Hematopoietic multipotent progenitor cell treated with erythropoietin and hydrocortisone succinate and interleukin-3 and kit ligand, for 15 days (in vitro differentiated cells): ENCODE measurements at places on chromosomes 7 and 10.
A peak's percentile ranks its signal among the peaks of the same experiment; 100 is the strongest.

DNA sequence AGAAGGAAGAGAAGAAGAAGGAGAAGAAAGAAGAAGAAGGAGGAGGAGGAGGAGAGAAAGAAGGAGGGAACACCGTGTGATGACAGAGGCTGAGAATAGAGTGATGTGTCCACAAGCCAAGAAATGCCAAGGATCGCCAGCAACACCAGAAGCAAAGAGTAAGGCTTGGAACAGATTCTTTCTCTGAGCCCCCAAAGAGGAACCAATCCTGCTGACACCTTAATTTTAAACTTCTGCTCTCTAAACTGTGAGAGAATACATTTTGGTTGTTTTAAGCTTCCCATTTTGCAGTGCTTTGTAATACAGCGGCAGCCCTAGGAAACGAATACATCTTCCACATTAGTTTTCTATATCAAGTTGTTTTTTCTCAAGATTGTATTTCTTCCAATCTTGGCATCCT, 13.9 kb upstream of the WNT8B start:
- no peak for DNase-seq

DNA sequence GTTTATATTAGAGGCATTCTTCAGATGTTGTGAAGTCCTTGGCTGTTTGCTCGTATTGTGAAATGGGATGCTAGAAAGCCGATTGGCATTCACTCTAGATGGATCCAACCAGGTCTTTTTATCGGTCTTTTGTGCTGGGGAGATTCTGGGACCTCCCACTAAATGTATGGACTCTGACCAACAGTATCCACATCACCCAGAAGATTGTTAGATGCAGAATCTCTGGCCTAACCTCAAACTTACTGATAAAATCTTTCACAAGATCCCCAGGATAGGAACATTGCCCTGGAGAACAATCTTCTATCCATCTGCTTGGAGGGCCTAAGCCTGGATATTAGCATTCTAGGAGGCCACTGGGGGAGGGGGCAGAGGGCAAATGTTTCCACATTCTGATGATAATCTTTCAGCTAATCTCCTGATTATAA, 160.9 kb downstream of the PLXDC2 start:
- DNase-seq = no peak

- no peak for DNase-seq
Observed at GRCh38 chr10:11206676-11207559, 189.2 kb downstream of the CELF2 start.

GRCh38 chr10:121468726-121469125, 129.5 kb downstream of the FGFR2 start:
- DNase-seq = no peak

DNA sequence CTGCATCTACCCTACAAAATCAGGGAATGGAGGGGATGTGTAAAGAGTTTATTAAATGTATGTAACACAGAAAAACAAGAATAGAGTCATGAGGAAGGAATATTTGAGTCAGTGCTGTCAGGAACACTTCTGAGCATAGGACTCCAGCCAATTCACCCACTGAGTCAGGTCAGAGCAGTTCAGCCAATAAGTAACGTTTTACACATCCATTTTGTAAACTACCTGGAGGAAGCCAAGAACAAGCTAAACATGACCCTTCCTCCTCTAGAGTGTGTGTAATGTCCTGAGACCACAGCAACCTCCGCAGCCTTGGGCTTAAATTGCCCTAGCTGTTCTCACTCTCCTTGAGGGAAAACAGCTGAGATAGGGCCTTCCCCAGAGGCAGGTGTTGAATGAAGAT, 691.5 kb upstream of the LRRN3 start:
- DNase-seq = no peak

GRCh38 chr7:11412036-11412435, 420.0 kb downstream of the THSD7A start:
- DNase-seq = no peak

GRCh38 chr10:125095776-125096175, 64.6 kb downstream of the CTBP2 start:
- DNase-seq = no peak

GRCh38 chr7:107878636-107879035, 12.3 kb upstream of the DLD start:
- no peak for DNase-seq

DNA sequence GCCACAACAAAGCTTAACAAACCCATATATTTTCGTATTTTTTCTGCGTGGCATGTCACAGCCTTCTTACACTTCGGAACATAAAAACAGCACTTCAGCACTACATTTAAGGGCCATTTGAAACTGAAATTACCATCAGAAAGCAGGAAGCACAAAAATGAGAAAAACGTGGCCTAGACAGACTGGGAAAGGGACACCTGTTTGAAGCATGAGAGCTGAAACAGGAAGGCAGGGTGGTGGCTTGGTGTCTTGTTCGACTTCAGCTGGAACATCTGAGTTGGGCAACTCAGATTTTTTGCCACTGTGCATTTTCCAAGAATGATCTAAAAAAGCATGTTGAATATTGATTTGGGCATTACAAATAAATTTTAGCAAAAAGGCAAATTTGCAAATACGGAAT, 243.2 kb downstream of the ELMO1 start:
- no peak for DNase-seq

DNA sequence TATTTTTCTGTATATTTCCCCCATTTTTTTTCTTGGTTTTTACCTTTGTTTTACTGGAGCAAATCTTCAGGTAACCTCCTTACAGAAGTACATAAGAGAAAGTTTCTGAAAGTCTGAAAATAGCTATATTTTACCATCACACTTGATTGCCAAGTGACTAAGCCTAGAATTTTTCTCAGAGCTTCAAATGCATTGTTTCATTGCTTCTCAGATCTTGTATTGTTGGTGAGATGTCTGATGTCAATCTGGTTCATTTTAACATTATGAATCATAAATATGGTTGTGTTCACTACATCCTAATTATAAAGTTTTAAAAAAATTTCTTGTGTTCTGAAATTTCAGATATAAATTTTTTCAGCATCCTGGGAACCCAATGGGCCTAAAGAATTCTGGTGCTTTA, 228.2 kb downstream of the AHR start:
- no peak for DNase-seq

DNA sequence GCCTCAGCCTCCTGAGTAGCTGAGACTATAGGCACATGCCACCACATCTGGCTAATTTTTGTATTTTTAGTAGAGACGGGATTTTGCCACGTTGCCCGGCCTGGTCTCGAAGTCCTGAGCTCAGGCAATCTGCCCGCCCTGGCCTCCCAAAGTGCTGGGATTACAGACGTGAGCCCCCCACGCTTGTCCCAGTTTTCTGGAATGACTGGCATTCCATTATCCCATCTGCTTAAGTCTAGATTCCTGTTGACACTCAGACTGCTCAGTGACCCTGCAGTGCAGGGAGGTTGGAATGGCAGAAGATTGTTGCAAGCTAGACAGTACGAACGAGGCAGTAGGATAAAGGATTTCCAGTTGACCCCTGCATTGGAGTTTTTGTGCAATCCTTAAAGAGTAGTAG, 135.1 kb upstream of the NPS start:
- DNase-seq = no peak

- DNase-seq = no peak
Observed at GRCh38 chr10:105121743-105122142, 480.7 kb downstream of the SORCS3 start.

GRCh38 chr10:78770167-78771090, 298.3 kb upstream of the ZMIZ1 start:
- DNase-seq = no peak

DNA sequence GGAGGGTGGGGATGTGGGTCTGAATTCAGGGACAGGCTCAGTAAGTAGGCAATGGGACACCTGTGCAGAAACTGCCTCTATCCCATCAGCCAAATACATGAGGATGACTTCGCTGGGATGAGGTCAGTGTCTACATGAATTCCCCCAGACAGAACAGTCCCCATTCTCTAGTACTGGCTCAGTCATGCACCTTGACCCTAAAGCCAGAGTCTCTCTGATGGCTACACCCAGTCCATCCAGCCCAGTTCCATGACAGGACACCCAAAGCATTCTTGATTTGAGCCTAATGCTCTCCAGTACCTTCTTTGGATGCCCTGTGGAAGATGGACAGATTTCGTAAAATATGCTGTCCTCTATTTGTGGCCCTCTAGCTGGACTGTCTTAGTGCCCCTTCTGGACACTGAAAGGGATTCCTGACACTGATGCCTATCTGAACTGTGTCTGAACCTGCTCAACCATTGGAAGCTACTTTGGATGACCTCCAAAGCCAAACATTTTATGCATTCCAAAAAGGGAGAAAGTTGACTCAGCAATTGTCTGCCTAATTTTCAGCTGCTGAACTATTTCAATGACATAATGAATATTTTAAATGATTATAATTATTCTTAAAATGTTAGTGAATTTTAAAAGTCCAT, 14.6 kb downstream of the SFRP4 start:
- no peak for DNase-seq

DNA sequence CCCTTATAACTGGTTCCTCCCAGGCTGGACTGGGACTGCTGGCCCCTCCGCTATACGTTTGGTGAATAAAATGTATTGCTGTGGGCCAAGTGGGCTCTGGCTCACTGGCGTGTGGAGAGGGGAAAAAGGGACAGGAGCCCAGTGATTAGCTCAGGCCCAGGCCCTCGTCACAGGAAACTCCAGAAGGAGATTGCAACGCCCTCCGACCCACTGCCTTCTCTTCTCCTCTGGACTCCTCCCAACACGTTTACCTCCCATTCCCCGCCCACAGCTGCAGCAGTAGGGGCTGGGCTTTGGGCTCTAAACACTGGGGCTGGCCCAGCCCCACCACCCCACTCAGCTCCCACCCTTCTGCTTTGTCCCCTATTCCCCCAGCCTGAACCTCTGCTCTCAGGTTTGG, 173.9 kb downstream of the NEURL1 start:
- DNase-seq = no peak

GRCh38 chr7:108236681-108237415, 106.7 kb upstream of the LAMB4 start:
- no peak for DNase-seq

- no peak for DNase-seq
Observed at GRCh38 chr10:96271016-96271815, at the start of gene BLNK. TSS of gene BLNK (minus strand) at chr10:96271569. CDS start at chr10:96271398, 171 bp downstream.

DNA sequence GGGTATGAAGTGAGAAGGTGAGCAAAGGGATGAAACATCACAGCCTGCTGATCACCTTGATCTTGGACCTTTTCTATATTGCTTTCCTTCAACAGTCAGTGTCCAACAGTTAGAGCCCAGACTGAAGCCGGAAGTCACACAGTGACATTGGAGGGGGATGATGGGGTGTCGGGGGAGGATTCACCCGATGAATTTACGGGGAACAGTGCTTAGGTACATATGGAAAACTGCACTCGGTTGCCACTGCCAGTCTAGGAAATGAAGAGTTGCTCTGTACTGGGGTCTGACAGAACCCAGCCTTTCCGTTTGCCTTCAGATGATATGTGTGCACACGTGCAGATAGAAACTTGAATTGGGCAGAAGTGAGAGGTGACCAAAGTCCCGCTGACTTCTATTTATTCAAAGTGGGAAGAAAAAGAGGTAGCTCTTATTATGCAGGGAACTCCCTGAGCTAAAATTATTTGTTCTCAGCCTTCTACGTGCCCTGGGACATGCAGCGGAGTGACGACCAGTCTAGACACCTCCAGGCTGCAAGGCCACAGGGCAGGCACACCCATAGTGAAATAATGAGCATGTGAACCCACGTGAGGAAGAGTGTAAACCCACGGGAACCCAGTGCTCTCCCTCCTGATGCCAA, 107.2 kb upstream of the INHBA start:
- no peak for DNase-seq

DNA sequence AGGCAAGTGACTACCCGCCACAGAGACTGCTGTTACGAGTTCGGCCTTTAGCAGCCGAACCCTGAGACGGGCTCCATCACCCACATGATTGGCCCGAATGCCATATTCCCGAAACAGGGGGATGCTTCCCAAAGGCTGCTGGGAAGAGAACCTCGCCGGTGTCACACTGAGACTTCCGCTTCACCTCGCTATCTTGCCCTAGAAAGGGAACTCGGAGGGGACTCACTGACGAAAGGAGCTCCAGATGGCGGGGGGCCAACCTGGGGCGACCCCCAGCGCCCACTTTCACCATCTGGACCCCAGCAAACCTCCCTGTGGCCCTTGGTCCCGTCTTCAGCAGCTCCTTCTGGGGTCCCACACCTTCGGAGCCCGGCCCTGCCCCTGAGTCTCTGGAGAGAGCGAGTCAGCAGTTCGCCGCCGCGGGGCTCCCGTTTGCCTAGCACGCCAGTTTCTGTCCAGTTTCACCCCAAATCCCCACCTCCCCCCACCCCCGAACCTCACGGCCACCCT, 529 bp downstream of the HPS1 start:
- DNase-seq = peak; percentile 64

- DNase-seq = no peak
Observed at GRCh38 chr10:21832821-21833130, 170.8 kb downstream of the DNAJC1 start.

- DNase-seq = no peak
Observed at GRCh38 chr7:121546632-121547543, 150.8 kb upstream of the FAM3C start.

DNA sequence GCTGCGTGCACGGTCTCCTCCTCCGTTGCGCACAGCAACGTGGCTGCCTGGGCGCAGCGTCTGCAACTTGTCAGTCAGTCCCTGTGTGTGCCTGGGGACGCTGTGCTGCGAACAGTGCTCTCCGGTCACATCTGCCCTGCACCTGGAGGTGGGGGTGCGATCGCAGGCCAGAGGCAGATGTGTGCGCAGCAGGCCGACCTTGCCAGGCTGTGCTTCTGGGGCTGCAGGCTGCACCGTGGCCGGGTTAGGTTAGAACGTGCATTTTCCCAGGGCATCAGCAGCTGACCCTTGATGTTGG, 8.2 kb upstream of the GET4 start:
- DNase-seq = no peak

- DNase-seq = no peak
Observed at GRCh38 chr7:157407512-157408257, 70.9 kb downstream of the DNAJB6 start.

DNA sequence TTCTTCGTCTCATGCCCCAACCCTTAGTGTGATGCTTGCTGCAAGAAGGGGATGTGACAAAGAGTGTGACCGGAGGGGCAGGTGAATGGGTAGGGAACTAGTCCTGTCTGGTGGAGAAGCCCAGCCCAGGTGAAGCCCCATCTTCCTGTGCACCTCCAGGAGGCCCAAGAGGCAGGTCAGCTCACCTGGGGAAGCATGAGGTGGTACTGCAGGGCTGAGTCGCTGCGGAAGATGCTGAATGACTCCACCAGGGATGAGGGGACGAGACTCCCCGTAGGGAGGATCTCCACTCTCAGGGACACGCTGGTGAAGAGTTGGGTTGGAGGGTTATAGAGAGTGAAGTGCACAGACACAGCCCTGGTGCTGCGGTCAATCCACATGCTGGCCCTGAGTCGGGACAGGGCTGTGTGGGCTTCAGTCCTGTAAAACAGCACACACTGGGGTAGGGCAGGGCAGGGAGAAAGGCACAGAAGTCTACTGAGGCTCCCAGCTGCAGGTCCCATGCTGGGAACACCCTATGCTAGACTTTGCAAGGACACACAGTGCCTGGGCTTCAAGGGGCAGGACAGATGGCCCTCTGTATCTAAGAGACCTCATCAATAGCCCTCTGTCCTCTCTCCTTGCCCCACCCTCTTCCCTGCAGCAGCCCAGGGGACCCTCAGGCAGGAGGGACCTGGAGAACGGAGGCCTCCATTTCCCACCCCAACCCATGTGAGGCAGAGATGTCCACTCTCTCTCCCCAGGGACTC, 136.5 kb downstream of the PKD1L1 start:
- no peak for DNase-seq
